Brain pericyte (primary cell): ENCODE measurements at places on chromosomes 6 and 20.

- no peak for DNase-seq
Measured at GRCh38 chr6:22471746-22472145, 97.6 kb upstream of the HDGFL1 start.

GRCh38 chr6:34246563-34247391, 2.0 kb downstream of the SMIM29 start:
- DNase-seq: no peak

DNA sequence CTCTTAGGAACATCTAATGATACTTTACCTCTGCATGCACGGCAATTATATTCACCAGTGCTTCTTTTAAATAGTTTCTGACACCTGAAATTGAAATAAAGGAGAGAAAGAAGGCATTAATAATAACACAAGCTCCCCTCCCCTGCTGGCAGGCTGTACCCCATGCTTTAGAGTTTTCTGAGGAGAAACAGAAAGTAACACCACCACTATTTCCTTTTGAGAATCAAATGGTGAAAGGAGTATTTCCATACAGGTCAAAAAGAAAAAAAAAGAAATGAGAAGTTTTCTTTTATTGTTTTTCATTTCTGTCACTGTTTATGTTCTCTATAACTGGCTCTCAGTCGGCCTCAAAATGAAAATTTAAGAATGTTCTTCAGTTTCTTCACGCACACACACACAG, 108.1 kb downstream of the IRF4 start:
- no peak for DNase-seq

DNA sequence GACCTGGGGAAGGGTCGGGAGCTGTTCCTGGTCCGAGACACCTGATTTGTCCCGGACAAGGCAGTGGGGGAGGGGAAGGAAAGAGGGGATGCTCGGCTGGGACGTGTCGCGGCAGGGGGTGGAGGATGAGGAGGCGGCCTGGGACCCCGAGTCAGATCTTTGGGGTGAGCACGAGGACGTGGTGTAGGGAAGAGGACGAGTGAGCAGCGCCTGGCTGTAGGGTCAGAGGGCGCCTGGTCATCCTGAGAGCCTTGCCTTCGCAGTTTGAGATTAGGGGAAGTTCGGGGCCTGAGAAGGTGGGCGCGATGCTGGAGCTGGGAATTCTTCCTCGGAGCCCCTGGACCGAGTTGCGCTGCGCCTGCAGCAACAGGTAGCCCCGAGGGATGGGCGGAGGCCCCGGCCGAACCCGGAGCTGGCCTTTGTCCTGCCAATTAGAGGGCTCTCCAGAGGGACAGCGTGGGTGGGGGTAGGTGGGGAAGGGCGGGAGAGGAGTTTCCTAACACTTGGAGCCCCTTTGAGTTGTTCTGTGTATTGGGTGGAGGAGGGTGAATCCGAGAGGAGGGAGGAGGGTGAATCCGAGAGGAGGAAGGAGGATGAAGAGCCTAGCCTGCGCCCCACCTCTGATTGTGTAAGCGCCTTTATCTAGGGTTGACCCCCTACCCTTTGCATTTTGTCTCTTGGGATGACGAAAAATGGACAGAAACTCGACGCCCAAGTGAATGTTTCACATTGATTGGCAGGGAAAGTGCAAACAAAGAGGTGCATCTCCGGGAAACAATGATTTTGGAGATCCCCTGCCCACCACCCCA, 72.0 kb downstream of the SOX4 start:
- DNase-seq: no peak

GRCh38 chr6:4676016-4676415, 100.2 kb upstream of the CDYL start:
- DNase-seq: no peak

GRCh38 chr6:130215526-130215925, 7.2 kb downstream of the SAMD3 start:
- no peak for DNase-seq

DNA sequence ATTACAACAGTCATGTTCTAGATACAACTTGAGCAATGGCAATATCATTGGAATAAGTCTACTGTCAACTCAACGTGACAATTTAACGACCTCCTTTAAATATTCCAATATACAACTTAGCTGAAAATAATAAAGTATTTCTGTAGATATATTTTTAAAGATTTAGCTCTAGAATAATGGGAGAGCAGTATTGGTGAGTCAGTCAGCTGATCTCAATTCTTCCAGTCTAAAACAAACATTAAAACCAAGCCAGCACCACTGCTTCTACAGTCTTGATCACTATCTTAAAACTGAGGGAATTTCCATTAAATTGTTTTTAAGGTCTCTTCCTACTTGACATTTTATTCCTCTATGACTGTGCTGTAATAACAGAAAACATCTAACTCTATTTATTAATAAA, 38.2 kb downstream of the NOL7 start:
- no peak for DNase-seq

- no peak for DNase-seq
Measured at GRCh38 chr6:87687296-87687695, 14.7 kb downstream of the AKIRIN2 start.

GRCh38 chr6:55636406-55637102, 57.6 kb upstream of the HMGCLL1 start:
- DNase-seq: peak; percentile 40
